Skeletal muscle cell (primary cell): ENCODE measurements at places on chromosomes 1 and 21.

DNA sequence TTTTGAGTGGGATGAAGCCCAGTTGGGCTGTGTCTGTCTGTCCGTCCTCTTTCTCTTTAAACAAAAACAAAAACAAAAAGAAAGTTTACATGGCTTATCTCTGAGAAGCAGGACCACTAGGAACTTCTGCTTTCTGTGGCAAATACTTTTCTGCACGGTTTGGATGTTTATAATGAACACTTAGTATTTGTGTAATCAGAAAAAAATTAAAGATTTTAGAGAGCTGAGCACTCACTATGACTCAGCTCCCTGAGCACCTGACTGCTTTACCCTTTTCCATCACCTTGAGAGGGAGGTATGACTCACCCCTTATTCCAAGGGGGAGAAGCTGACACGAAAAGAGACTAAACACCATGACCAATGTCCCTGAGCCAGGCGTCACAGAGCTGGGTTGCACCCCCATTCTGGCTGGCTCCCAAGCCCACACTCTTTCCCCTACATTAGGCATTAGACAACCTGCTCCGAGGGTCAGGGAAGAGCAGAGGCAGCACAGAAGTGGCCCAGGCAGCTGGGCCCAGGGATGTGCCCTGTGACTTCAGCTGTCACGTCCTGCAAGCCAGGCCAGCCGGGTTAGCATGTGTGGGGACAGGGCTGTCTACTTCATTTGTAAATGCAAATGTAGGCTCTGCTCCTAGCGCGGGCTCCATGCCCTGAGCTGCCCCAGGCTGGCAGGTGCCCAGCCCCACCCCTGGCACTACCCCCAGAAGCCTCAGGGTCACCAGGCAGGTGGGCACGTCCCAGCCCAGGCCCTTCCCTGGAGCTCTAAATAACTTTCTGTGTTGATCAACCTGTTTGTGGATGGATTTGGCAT lies 30.4 kb downstream of the RAP1GAP start:
- DNase-seq, result no peak

GRCh38 chr21:46158666-46159300 lies 3.4 kb upstream of the FTCD start:
- DNase-seq, result no peak

DNA sequence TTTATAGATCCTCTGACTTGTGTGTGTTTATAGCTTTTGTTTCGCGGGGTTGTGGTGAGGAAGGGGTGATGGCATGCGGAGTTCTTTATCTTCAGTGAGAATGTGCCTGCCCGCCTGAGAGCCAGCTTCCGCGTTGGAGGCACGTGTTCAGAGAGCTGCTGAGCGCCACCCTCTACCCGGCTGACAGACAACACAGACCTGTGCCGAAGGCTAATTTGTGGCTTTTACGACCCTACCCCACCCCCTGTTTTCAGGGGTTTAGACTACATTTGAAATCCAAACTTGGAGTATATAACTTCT lies 14.4 kb upstream of the CD101 start:
- DNase-seq, result no peak

DNA sequence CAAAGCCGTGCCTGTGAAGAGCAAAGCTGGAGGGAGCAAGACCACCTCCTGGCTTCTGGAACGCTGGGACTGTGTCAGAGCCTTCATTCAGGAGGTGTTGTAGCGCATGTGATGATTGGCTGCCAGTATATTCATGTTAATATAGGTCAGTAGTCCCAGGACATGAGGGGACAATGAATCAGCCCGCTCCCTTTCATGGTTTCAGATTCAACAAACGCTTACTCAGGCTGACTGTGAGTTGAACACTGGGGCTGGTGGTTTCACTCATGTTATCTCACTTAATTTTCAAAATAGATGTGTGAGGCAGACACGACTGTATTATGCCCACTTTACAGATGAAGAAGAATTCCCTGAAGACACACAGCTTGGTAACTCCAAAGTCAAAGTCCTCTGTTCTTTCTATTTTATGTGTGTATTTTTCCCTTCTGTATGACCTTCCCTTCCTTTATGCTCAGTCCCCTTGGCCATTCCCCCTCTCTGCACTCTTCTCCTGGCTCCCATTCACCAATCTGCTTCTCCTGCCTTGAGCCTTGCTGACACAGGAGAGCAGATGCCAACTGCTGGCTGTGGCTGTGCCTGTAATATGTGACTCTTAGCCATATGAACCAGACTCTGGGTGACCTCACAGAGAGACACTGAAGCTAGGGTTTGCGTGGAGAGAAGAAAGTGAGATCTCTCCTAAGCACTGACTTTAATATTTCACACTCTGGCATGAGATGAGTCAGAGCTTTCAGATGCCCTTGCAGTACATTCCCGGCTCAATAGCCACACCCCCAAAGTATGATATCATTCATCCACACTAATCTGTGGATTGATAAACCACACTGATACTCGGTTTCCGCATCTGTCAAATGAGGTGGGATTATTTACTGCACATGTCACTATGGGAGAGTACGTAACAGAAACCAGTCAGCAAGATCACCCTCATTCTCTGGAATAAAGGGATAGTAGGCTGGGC lies 31.4 kb upstream of the KIRREL1 start:
- no peak for DNase-seq

GRCh38 chr1:226786550-226786949 lies 47.5 kb upstream of the ITPKB start:
- DNase-seq, result no peak
